Stimulated activated CD4-positive, alpha-beta T cell treated with anti-CD3 and anti-CD28 coated beads, Interleukin-4, amount 100 ng/mL, for 48 hours (primary cell): ENCODE measurements at places on chromosomes 7 and 10.

GRCh38 chr10:20644421-20644820 lies 252.7 kb downstream of the NEBL start:
- DNase-seq, result no peak

DNA sequence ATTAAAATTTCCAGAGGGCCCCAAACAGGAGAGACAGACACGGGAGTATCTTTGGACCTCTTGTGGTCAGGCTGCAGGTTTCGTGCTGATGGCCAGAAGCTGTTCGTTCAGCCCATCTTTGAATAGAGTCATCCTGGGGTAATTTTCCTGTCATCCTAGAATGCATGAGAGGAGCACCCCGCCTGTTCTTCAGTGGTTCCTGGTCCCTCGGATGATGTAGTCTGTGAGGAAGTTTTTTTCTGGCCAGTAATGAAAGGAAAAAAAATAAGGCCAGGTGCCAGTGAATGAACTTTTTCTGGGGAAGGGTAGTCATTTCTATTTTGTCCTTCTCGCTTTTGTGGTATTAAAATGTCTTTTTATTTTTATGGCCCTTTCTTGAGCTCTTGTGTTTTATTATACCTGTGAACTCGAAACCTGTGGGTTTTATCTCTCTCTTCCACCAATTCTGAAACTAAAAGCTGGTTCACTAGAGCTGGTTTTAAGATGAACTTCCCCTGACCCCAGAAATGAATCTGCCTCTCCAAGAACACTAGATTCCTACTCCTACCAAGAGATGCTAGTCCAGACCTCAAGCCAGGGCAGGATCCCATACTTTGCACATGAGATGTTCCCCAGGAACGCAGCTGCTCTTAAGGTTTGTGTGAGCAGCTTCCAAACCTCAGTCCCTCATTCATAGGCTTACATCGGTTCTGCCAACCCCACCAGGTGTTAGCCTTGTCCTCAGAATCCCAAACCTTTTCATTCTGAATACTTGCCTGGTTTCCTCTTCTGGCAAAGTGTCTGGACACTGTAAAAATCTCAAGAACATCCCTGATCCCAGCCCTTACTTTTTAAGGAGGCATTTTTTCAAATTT lies 15.4 kb upstream of the MEST start:
- DNase-seq, result no peak

GRCh38 chr10:61752111-61753011 lies 89.6 kb downstream of the CABCOCO1 start:
- DNase-seq, result no peak

DNA sequence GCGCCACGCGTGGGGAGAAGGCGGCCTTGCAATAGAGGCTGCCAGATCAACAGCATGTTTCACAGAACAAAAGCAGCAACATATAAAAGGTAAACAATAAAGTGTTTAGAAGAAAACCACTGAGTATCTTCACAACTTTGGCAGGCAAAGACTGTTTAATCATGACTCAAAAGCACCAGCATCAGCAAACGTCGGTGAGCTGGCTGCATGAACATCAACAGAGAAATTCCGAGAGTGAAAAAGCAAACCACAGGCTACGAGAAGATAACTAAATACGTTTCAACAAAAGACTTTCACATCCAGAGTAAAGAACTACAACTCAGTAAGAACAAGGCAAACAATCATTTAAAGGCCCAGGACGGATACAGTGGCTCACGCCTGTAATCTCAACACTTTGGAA lies 172.0 kb downstream of the MAD1L1 start:
- no peak for DNase-seq

GRCh38 chr10:89556600-89556999 lies 21.2 kb upstream of the SLC16A12 start:
- no peak for DNase-seq

DNA sequence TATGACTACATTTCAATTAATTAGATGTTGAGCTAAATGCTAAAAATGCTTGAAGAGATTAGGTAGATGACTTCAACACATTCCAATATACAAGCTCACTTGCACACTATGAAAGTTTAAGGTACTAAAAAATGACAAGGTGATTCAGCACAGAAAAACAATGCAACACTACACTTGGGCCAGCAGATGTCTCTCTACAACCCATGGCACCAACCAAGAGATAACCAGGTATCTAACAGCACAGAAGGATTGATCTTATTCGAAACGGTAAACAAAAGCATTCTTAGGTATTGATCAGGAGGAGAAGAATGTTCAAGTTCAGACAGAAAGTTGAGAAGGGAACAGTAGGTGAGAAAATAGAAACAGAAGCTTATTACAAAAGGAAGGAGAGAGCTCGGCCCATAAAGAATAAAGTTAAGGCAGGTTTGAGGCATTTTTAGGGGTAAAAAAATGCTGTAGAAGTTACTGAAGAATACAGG lies 248.2 kb upstream of the KLF14 start:
- DNase-seq, result no peak

DNA sequence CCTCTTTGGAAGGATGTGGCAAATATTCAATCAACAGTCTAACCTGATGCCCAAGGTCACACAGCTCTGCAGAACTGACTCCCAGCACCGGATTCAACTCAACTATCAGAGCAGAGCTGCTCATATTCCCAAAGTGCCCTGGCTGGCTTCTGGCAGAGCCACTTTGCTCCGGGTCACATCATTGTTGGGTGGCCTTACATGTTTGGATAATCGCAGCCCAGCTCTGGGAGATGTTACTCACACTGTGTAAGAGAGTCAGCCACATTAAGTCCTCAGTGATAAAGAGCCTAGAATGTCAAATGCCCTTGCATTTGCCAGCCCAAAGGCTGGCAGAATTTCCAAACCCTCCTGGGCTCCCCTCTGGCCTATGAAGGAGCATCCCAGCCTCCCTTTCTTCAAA lies 79.8 kb upstream of the PDE1C start:
- no peak for DNase-seq

GRCh38 chr10:31087851-31088250 lies 56.2 kb upstream of the ZNF438 start:
- DNase-seq, result no peak

GRCh38 chr10:89097226-89097625 lies 106.6 kb downstream of the FAS start:
- DNase-seq, result no peak

- no peak for DNase-seq
These were observed 53.1 kb downstream of the CUX1 start for GRCh38 chr7:101870361-101871062.

GRCh38 chr7:125396466-125397151 lies 467.0 kb upstream of the POT1 start:
- no peak for DNase-seq
